ENCODE measurements at places on chromosomes 5 and 9.

- DNase-seq, result no peak
Observed at GRCh38 chr5:148864113-148864841, 37.9 kb downstream of the ADRB2 start.

- no peak for DNase-seq
Observed at GRCh38 chr9:105413525-105413924, 34.3 kb upstream of the FSD1L start.

- no peak for DNase-seq
Observed at GRCh38 chr5:142886211-142886610, 116.0 kb downstream of the ARHGAP26 start.

- no peak for DNase-seq
Observed at GRCh38 chr5:73624888-73625287, 1.1 kb upstream of the ARHGEF28 start.

DNA sequence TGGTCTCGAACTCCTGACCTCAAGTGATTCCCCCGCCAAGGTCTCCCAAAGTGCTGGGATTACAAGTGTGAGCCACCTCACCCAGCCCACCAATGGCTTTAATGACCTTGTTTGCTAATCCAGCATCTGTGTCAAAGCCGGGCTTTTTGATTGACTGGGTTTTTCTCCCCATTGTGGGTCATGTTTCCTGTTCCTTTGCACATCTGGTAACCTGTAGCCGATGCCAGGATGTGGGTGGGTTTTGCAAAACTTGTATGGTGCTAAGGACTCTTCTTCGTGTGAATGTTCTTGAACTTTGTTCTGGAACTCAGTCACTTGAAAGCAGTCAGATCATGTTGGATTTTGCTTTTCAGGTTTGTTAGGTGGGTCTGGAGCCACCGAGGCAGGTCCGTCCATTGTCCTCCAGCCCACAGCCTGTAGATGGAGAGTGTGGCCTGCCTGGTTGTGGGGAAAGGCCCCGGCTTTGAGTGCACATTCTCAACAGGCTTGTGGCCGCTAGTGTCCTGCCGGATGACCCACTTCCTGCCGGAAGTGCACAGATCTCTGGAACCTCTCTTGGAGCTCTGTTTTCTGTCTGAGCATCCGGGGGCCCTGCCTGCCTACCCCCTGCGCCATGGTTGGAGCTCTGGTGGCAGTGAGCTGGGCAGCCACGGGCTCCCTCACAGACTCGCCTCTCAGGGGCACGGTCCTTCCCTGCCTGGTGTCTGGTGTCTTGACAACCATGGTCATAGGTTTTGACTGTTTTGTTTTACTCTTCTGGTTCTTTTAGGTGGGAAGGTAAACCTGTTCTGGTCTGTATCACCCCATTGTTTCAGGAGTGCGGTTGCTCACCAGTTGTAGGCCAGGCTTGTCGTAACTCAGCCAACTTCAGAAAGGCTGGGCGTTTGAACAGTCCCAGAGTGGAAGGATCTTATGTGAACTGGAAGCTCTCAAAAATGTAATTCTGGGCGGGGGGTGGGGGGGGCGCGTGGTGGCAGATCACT, 69.6 kb upstream of the CACNA1B start:
- no peak for DNase-seq

- DNase-seq, result no peak
Observed at GRCh38 chr5:149002053-149002452, 60.8 kb downstream of the SH3TC2 start.

DNA sequence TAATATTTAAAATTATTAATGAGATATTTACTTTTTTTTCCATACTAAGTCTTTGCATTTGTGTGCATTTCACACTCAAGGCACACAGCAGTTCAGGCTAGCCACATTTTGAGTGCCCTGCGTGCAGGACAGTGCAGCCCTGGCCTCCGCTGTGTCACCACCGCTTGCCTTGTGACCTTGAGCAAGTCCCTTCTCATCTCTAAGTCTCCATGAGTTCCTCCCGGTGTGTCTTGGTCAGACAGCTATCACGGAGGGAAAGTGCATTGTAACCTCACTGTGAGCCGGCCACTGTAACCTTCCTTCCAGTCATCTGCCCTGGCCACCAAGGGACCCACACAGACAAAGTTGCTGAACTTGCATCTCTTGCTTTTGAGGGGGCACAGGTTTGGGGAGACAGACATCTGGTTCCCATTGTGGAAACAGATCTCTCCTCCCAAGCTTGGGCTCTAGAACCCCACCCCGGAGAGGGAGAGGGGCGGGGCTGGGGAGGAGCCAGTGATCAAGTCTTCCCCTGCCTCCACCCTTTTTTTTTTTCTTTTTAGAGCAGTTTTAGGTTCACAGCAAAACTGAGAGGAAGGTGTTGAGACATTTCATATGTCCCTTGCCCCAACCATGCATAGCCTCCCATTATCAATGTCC, 96.8 kb downstream of the C9orf50 start:
- DNase-seq, result no peak

DNA sequence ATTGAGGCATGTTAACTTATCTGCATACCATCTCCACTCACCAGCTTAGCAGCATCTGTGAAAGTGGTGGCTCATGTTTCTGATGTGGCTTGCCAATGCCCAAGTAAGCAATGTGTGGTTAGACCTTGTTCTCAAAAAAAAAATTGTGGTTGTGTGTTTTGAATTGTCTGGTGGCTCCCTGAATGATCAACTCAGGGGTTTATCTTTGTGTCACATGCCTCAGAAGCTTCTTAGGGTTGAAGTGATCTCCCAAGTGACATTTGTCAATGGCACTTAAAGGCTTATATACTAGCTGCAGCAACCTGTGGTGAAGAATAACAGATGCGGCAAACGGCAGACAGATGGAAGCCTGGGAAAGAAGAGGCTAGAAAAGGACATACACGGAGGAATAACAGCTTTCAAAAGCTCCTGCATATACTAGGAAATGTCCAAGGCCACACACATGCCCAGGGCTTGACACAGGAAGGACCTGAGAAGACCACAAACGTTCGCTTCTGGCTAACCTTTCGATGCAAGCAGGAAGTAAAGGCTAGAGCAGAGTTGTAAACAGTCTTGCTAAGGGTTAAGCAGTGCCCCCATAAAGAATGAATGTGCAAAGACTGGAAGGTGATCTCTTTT, 42.2 kb upstream of the FSD1L start:
- no peak for DNase-seq

DNA sequence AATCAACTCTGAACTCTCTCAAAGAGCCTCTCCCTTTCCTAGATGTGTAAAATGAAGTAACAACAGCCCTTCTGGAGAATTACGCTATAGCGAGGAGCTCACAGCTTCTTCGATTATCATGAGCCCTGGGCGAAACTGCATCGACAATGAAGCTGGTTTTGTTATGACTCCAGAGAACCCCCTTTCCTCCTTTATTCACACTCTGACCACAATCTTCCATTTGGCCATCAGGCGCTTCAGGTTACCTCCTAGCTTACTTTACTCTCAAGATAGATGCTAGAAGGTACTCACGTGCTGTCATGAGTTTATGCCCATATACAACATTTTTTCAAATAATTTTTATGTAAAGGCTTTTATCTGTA, 362.7 kb upstream of the RFX3 start:
- DNase-seq, result no peak

DNA sequence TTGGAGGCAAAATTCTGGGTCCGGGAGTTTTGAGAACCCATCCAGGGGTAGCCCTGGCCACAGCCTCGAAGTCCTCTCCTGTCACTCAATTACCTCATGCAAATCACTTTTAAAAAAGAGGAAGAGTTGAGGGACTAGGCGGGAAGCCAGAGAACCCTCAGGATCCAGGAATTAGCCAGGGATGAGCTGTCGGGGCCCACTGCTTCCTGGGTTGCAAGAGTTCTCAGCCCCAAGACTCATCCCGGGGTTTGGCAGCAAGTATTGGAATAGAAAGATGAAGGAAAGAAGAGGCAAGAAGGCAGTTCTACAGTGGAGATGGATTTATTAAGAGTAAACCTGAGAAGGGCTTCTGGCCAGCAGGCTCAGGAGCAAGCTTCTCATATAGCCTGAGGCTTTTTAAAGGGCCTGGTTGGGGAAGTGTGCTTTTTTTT, 25.6 kb downstream of the C9orf50 start:
- DNase-seq, result no peak

DNA sequence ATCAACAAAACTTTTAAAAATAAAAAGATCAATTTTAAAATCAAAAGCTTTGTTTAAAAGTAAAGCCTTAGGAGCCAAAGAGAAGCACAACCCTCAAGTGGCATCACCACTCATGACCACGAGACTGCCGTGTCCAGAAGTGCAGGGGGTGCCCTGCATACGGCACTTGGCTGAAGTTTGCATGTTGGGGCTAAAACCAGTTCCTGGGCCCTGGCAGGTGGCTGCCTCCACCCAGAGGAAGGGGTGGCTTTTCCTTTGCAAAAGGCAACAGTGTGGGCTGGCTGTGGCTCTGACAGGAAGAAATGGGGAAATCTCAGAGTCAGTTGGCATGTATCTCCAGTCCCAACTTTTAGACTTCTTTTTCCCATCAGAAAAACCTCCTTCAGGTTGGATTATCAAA, 15.3 kb downstream of the TRMO start:
- DNase-seq, result no peak

GRCh38 chr5:161230221-161230620, 316.3 kb downstream of the GABRB2 start:
- DNase-seq, result no peak

DNA sequence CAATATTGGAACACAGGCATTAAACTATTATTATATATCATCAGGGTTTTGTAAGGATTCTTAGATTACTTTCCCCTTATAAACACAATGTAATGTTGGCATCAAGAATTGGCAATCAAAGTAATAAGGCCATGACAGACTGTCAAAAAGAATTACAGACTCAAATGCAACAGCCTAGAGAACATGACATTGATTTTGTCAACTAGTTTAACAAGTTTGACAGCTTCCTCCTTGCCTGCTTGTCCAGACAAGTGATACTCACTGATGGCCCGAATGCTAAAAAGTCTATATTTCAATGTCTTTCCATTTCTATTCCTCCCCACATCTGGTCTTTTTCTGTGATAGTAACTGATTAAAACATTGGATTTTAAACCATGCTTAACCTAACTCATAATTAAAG, 6.4 kb upstream of the ANKRD31 start:
- no peak for DNase-seq

- DNase-seq, result no peak
Observed at GRCh38 chr5:79685627-79686026, 4.0 kb upstream of the CMYA5 start.

DNA sequence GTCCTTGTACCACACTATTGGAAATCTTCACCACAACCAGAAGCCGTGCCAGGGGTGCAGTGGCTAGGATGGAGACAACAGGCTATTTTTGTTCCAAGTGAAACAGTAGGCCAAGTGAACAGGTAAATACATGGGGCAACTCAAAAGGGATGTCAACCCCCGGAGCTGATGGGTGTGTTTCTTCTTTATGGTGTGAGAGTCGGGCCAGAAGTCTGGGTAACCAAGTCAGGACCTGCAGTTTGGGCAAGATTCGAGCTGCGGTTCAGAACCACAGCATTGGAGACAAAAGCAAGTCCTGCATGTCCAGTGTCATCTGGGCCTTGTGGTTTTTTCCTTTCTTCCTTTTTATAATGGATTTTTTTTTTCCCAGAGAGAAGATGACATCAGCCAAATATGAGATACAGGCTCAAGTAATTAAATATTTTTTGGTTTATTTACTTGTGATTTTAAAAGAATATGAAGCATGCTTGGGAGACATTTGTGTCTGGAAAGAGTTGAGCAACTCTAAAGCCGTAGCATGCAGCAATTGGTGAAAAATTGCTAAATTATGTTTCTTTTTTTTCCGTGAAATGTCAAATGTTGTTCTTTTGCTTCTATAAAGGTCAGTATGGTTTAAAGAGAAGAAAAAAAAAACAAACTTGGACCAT, 261.6 kb downstream of the ARRDC3 start:
- DNase-seq, result no peak

- DNase-seq, result no peak
Observed at GRCh38 chr5:163885117-163885516, 379.7 kb downstream of the MAT2B start.

DNA sequence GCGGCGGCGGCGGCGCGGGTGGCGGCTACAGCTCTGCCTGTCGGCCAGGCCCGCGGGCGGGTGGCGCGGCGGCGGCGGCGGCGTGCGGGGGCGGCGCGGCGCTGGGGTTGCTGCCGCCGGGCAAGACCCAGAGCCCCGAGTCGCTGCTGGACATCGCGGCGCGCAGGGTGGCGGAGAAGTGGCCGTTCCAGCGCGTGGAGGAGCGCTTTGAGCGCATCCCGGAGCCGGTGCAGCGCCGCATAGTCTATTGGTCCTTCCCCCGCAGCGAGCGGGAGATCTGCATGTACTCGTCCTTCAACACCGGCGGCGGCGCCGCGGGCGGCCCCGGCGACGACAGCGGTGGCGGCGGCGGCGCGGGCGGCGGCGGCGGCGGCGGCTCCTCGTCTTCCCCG, 296 bp downstream of the ZSWIM6 start:
- DNase-seq, result no peak

DNA sequence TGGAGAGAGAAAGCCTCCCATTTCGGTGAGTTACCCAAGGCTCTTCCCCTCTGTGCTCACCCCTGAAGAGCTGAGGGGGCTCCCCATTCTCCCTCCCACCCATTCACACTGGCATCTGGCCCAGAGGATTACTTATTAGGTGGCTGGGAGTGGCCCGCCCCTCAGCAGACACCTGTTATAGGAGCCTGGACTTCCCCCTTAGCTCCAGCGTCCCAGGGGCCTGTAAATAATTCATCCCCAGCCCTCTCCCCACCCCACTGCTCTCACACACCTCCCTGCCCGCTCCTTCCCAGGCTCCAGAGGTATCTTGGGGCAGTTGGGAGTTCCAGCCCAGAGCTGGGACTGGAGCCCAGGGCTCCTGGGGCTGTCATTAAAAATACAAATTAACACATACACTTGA, 11.6 kb upstream of the SLC6A7 start:
- no peak for DNase-seq

DNA sequence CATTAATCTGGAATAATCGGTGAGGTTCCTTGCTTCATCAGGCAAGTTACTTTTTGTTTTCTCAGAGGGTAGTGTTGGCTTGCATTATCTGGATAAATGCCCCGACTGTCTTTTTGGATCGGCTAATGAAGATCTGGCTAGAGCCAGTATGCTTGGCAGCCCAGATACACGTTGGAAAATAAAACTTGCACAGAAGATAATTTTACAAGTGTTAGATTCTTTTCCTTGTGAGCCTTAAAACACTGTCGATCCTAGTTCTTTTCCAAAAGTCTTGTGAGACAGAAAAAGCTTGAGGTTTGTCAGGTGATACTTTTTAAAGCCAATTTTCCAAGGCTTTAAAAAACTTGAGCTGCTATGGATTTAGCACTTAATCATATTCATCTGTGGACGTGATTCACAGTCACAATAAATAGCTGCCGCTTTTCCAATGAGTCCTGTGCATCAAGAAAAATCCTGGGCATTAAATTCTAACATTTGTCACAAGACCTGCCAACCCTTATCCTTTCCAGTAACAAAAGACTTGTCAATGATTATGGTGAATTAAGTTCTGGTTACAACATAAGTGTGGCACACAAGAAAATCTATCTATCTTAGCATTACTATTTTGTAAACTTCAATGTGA, 68.5 kb downstream of the PRLR start:
- no peak for DNase-seq

- DNase-seq, result no peak
Observed at GRCh38 chr5:127076315-127077129, 3.2 kb upstream of the C5orf63 start.

DNA sequence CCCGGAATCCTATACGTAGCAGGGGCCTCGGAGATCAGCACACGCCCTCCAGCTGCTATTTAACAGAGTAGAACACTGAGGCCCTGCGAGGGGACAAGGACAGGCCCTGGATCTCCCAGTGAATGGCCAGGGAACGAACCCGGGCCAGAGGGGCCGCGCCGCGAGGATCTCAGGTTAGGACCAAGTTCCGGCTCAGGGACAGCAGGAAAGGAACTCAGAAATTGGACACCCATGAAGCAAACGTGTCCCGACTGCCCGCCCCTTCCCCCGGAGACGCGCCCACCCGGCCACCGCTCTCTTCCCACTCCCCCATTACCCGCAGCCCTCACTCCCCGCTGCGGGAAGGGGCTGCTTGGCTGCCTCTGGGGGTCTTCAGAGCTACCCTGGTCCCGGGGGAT, 1.0 kb upstream of the FOXE1 start:
- DNase-seq, result no peak
